ENCODE measurements at places on chromosomes 2 and 18.

- DNase-seq: no peak
Observed at GRCh38 chr2:217989221-217989948, 13.4 kb downstream of the TNS1 start.

DNA sequence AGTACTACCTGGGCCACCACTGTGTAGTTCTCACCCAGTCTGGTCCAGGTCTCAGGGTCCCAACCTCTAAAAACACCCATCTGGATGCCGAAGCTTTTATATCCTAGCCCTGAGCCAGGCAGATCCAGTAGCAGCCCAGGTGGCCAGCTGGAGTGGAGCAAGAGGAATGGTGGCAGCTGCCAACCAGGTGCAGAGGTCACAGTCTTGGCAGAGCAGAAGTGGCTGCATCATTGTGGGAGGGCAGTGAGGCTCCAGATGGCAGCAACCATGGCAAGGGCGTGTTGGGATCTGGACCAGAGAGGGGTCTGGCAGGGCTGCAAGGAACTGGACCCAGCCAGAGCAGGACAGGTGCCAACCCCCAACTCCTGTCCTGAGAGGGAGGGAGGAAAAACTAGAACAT lies 72.2 kb upstream of the AGAP1 start:
- DNase-seq: no peak

- no peak for DNase-seq
Observed at GRCh38 chr18:24786027-24786426, 325.6 kb downstream of the HRH4 start.

- no peak for DNase-seq
Observed at GRCh38 chr2:190190507-190191162, 128.1 kb upstream of the MSTN start.

DNA sequence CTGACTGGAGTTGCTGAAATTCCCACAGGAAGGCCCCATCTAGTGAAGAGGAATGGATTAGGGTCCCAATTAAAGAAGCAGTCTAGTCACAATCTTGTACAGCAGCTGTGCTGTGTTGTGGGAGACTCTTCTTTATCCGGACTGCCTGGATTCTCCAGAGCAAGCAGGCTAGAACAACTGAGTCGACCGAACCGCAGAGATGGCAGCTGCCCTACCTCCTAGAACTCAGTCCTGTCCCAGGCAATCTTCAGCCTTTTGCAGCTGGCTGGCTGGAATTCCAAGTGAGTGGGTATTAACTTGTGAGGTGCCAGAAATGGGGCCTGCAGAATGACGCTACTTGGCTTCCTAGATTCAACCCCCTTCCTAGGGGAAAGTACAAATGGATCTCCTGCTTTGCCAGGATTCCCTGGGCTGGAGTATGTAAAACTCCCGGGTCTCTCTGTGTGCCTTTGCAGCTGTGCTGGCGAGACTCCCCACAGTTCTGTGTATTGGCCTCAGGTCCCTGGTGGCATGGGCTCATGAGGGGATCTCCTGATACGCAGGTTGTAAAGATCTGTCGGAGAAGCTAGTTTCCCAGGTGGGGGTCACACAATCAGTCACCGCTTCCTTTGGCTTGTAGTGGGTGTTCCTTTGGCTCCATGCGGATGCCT lies 1952.6 kb upstream of the LRRTM1 start:
- DNase-seq: no peak

DNA sequence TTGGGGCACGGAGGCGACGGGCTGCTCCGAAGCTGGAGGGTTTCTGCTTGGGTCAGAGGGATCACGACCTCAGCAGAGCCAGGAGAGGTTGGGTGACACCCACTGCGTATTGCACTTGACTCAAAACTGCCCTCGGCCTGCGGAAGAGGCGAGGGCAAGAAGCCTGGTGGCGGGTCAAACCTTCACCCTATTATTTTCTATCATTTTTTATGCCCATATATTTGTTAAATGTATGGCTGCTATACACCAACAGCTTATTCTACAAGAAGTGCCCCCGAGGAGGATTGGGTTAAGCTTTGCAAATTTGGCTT lies 12.6 kb upstream of the SATB2 start:
- no peak for DNase-seq

DNA sequence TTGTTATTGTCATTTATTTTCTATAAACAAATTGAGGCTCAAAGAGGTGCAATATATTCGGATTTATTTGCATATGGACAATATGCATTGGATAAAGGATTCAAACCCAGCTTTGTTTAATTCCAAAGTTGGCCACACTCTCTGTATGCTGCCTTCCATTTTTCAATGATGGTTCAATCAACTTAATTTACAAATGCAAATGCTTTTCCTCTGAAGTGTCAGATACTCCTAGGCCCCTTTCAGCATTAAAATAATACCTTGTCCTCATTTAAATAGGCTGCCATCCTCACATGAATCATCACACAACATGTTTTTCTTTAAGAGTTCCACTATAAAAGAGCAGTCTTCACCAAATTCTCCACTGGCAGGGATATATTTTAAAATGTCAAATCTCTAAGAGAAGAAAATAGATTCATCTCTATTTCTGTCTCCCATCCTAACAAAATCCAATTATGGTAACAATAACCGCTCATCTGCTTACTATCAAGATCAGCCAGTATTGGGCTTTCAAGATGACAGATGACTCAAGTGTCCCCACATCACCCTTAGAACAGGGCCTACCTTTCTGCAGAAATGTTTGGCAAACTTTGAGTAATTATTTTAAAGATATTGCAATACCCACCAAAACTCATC lies 114.8 kb downstream of the SCG2 start:
- DNase-seq: no peak

- DNase-seq: no peak
Observed at GRCh38 chr2:225274751-225275150, 124.8 kb upstream of the NYAP2 start.

GRCh38 chr18:61154866-61155265 lies 178.4 kb upstream of the CDH20 start:
- no peak for DNase-seq

GRCh38 chr2:50084086-50084843 lies 930.0 kb upstream of the FSHR start:
- DNase-seq: no peak

GRCh38 chr2:178251151-178251955 lies 57.0 kb downstream of the OSBPL6 start:
- DNase-seq: no peak

GRCh38 chr2:145303536-145303935 lies 783.6 kb upstream of the ZEB2 start:
- no peak for DNase-seq

All from AG08396 (cell line).